Fibroblast of skin of abdomen (primary cell): ENCODE measurements at places on chromosomes 1 and 21.

GRCh38 chr1:54671985-54672608 lies 30.5 kb downstream of the MROH7 start:
- peak; percentile 27 for DNase-seq

DNA sequence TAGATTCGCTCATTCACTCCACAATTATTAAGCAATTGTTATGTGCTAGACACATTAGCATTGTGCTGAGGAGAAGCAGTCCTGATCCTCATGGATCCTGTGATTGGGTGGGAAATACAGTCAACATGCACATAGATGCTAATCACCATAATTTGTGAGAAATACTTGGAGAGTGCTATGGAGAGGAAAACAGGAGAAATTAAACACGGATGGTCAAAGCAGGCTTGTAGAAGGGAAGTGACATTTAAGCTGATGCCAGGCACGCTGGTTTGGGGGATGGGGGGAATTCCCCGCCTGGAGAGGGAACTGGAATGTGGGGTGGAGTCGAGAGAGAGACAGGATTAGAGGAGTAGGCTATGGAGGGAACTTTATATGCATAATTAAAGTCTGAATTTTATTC lies 52.2 kb upstream of the L1TD1 start:
- peak; percentile 28 for DNase-seq

DNA sequence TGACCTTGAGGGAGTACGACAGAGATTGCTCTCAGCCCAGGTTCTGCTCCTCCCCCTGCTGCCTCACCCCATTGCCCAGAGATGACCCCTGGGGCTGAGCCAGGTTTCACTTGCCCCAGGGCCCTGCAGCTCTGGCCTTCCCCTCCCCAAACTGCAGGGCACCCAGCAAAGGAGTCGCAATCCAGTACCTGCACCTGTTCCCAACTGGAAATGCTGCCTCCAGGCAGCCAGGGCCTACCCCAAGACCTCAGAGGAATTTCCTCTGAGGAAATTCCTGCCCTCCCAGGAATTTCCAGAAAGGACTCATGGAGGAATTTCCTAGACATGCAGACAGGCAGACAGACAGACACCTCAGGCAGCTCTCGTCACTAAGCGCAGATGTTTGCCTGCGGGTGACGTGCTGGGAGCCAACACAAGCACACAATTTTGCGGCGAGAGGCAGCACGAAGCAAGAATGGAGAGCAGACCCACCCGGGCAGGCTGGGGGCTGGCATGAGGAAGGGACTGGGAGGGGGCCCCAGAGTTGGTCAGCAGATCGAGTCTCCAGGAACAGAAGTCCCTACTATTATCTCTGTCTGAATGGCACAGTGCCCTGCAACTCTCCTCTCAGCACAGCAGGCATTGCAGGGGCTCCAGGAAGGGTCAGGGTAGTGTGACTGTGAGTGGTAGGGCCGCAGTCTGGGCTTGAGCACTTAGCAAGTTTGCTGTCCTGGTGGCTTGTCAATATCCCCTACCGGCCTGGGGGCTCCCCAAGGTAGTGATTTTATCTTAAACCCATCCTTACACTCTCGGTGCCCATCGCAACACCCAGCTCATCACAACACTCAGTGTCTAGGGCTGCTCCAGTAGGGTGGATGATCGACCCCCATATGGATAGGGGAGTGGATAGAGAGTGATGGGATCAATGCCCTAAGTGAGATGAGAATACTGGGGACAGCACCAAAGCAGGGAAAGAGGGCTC lies 2.9 kb upstream of the EFNA1 start:
- DNase-seq: peak; percentile 35

DNA sequence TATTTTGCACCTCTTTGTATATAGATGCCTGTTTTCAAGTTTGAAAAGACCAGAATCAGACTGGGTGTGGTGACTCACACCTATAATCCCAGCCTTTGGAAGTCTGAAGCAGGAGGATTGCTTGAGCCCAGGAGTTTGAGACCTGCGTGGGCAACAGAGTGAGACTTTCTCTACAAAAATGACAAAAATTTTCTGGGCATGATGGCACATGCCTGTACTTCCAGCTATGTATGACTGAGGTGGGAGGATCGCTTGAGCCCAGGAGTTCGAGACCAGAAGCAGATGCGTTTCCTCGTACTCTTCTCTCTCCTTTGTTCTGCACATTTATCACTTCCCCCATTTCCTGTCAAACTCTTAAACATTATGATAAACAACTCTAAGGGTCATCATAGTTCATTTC lies 310.0 kb upstream of the SNX7 start:
- no peak for DNase-seq

GRCh38 chr1:205834751-205835150 lies 15.2 kb downstream of the PM20D1 start:
- no peak for DNase-seq

DNA sequence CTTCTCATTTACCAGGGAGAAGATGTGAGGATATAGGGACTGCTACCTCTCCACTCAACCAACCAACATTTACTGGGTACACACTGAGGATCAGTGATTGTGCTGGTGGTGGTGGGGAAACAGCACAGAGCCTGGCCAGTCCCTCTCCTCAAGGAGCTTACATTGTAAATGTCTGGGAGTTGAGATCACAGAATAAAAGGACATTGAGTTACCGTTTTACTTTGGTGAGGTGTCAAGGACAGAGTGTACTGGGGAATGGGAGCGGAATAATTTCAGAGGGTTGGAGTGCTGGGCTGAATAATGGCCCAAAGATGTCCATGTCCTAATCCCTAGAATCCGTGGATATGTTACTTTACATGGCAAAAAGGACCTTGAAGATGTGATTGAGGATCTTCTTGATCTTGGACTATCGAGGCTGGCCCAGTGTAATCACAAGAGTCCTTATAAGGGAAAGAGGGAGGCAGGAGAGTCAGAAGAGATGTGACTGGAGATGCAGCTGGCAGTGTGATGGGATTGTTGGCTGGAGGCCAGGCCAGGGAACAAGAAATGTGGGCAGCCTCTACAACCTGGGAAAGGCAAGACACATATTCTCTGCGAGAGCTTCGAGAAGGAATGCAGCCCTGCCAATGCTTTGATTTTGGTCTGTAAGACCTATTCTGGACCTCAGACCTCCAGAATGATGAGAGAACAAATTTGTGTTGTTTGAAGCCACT lies 26.6 kb upstream of the RWDD3 start:
- no peak for DNase-seq
